Stimulated activated CD8-positive, alpha-beta memory T cell treated with anti-CD3 and anti-CD28 coated beads, Interleukin-15, amount 100 ng/mL, for 4 hours (primary cell): ENCODE measurements at places on chromosomes 7 and 10.

DNA sequence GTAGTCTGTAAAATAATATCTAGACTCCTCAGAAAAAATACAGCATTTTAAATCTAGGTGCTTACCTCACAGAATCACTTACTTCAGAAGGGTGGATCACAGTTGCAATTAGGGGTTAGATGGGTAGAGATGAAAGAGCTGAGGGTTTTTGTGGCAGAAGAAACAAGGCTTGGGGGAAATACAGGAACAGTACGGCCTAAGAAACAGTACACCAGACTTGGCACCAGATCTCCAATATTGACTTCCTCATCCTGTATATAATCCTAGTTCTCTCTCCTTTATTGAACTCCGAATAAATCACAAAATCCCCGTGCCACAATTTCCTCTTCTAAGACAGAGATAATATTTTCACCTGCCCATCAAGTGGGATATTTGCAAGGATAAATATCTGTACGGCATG, 14.3 kb downstream of the CEP41 start:
- DNase-seq: no peak

GRCh38 chr10:23081891-23082290, 13.5 kb upstream of the MSRB2 start:
- no peak for DNase-seq

DNA sequence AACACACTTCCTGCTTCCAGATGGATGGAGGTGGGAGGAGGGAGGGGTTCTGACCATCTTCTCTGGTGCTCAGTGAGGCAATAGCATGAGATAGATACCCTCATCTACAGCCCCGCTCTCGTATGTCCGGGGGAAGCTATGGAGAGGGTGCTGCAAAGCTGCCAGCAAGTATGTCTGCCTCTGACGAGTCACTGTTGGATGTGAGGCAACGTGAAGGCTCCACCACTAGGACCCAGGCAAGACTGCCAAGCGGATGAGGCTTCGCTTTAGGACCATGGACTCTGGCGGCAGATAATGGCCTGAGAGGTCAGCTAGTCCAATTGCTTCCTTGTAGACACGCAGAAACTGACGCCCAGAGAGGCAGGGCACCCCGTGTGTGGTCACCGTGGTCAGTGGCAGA, 601.6 kb downstream of the PTPRN2 start:
- no peak for DNase-seq

DNA sequence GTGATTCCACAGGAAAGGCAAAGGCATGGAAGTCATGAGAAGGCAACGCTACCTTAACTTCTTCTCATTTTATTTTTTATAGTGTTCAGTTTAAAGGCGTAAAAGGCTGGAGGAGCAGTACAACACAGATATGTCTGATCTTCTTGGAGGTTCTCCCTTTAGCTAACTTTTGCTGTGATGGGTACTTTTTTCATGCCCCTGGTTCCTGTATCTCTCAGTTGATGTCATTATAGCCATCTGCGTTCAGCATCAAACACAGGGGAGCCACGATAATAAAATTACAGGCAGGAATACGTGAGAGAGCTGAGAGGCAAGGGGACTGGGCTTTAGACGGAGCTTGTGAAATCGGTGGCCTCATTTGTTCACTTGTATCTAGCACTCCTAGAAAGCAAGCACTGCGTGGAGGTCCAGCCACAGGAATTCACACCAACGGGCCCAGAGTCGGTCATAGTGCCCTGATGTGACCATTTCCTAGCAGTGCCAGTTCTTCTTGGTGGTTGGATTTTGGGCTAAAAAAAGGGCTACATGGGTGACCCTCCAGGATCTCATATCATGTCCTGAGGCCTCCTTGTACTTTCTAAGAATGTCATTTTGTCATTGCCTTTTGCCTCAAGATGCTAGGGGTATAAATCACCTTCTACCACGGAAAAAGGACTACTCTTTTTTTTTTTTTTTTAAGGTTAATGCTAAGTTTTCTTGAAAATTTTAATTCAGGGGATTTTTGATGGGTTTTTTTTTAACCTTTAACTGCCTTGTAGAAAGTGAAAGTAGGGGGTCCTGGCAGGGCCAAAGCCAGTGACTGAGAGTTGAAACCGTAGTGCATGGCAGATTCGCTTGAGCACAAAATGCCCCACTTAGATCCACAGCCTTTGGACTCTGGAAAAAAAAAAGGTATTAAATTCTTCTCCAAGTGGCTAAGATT, 191.5 kb downstream of the CELF2 start:
- no peak for DNase-seq

DNA sequence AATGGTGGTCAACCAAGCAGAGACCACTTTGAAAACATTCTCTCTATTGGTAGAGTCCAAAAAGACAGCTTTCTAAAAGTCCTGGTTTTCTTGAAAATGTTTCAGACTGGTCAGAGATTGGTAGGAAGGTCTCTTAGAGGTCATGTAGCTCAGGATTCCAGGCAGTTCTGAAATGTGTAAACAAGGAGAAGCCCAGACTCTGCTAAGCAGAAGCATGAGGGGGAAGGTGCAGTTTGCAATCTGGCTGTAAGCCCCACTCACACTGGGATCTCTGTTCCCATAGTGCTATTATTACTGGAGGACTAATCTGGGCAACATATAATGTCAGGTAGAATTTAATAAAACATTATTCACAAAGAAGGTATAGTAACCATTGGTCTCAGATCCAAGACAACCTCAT, 101.1 kb downstream of the MAGI2 start:
- no peak for DNase-seq

GRCh38 chr7:38367301-38367890, 94.0 kb upstream of the TARP start:
- no peak for DNase-seq

DNA sequence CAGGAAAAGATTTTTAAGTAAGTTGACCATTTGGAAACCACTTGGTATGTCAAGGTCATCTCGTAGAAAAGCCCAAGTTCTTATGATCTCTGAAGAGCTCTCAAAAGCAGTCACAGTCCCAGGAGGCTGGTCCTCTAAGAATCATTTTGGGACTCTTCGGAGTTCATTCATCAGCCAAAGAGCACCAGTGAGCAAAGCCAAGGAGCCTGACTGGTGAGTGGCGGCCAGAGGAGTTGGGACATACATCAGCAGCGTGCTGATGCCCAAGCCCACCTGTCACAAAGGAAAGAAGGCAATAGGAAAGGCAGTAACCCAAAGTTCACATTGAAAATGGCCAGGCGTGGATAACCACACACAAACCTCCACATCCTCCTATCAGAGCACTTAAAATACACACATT, 17.5 kb downstream of the COX15 start:
- no peak for DNase-seq

- no peak for DNase-seq
Measured at GRCh38 chr10:79472449-79472848, 27.0 kb upstream of the ZCCHC24 start.

- DNase-seq: no peak
Measured at GRCh38 chr7:100577507-100577906, 3.8 kb upstream of the SAP25 start.

GRCh38 chr7:21538936-21539495, 3.8 kb upstream of the DNAH11 start:
- DNase-seq: no peak

- DNase-seq: no peak
Measured at GRCh38 chr10:124608093-124608721, 136.0 kb downstream of the FAM53B start.

DNA sequence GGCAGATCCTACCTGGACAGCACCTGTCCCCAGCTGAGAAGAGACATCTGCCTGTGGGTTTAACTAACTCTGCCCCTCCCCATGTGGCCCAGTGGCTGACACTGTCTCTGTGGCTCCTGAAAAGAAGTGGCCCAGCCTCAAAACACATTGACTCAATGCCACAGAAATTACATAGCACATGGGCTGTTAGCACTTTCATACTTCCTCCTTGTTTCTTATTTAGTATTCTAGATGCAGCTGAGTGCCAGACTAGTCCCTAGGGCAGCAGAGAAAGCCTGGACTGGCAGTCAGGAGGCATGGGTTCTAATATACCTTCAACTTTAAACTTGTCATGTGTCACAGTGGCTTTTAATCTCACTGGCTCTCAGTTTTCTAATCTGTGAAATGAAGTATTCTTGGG, 171.0 kb downstream of the TRIL start:
- no peak for DNase-seq

- DNase-seq: no peak
Measured at GRCh38 chr10:77020426-77021040, 617.1 kb downstream of the KCNMA1 start.

DNA sequence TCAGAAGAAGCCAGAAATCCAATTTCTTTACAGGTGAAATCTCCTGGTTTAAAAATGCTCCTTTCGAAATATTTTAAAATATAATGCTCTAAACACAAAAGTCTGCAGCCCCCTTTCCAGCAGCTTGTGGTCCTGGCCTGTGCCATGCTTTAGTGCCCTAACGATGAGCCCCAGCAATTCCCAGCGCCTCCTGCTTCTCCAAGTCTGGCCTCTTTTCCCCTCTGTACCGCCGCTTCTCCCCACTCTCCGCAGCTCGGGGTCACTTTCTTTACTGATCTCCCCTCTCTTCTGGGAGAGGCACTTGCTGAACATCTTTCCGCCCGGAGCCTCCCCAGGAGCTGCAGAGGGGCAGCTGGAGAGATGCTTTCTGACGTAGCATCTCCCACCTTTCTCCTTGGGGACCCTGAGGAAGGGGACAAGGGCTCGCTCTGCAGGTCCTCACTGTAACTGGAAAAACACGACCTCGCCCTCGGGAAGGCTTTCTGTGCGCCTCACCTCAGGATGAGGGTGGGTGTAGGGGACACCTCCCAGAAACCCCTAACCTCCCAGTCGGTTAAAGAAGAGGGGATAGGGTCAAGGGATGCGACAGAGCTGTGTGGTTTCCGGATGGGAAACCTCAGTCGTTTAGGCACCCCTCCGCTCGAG, 565 bp upstream of the INA start:
- no peak for DNase-seq

DNA sequence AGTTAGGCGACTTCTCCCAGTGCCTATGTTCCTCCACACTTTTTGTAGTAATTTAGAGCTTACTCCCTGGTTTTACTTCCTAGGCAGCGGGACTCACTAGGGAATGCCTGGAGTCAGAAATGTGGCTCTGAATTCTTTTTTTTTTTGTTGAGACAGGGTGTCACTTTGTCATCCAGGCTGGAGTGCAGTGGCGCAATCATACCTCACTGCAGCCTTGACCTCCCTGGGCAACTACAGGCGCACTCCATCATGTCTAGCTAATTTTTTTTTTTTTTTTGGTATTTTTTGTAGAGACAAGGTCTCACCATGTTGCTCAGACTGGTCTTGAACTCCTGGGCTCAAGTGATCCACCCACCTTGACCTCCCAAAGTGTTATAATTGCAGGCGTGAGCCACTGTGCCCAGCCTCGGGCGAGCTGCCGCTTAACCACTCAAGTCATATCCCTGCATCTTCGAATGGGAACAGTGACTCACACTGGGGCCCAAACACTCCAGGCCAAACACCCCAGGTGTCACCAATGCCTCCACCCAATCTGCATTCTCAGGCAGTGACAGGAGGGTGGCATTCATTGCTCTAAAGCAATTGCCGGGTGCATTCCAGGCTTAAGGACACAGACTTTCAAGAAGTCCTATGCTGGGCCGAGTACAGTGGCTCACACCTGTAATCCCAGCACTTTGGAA, 19.6 kb downstream of the RGS10 start:
- no peak for DNase-seq

DNA sequence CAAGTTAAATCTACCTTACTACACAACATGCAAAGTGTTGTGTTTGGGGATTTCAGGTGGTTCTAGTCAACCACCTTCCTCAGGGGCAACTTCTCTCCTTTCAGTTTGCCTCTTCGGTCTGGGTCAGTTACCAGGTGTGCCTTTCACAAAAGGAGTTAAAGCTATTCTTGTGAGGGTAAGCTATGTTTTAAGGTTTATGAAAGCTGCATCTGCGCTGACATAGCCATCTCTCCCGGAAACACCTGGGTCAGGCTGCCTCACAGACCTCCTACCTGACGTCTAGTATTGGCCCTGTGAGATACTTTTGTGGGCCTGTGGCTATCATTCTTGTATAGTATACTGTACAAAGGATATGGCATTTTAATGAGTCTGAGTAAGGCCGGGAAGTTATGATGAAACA, 67.7 kb upstream of the ITGA8 start:
- DNase-seq: no peak

- no peak for DNase-seq
Measured at GRCh38 chr7:17009933-17010332, 128.2 kb upstream of the AGR3 start.

DNA sequence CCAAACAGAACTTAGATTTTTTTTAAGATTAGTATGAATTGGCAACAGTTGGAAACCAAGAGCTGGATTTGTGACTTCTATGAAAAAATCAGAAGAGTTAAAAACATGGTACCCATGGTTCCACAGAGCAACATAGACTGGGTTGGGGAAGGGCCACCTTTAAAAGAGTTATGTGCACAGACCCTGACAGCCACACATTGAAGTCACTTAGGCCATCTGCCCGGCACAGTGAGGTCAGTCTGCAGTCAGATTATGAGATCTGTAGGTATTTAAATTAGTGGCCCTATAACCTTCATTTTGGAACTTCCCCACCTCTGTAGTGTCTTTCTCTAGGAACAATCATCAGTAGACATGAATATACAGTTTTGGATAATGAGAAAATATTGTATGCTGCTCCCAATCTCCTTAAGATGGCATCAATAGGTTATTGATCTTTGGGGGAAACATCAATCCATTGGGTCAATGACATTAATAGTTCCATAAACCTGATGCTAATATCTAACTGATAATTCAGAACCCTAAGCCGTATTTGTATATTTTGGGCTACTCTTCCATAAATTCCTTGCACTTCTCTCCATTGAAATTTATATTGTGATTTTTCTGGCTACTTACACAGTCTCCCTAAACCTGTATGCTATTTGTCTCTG, 7.0 kb downstream of the ANKRD1 start:
- DNase-seq: no peak

DNA sequence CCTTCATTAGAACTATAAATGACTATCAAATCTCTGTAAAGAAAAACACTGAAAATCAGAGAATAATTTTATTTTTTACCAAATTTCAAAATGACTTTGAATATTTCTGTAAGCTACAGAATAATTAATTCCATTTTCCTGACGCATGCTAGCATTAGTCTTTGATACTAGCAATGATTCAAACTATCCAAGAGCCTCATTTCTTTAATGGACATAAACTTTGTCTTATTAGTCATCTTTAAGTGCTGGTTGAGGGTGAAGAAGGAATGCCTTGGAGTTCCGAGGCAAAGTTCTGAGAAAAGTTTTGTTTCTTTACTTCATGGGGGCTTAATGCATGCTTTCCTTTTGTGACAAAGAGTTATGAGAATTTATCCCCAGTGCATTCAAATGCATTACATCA, 137.3 kb downstream of the AGMO start:
- no peak for DNase-seq

DNA sequence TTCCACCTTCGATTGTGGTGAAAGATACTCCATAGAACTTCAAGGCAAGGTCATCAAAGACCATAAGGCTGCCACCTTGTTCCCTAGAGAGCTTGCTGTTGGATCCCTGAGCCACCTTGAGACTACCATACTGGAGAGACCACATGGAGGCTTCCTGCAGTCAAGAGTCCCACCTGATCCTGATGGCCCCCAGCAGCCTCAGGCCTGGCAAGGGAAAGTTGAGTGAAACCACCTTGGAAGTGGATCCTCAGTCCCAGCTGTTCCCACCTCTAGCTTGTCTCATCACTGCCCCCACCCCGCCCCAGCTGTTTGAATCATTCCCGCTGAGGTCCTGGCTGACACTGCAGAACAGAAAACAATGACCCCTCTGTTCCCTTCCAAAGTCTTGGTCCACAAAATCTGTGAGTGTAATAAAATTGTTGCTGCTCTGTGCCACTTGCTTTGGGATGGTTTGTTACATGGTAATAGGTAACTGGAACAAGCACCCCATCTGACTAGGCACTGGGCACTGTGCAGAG, 32.0 kb downstream of the PRLHR start:
- no peak for DNase-seq

- DNase-seq: no peak
Measured at GRCh38 chr7:157841773-157842370, 505.1 kb downstream of the DNAJB6 start.
